Hematopoietic multipotent progenitor cell treated with erythropoietin and hydrocortisone succinate and interleukin-3 and kit ligand, for 6 days (in vitro differentiated cells): ENCODE measurements at places on chromosomes 7 and 10.

DNA sequence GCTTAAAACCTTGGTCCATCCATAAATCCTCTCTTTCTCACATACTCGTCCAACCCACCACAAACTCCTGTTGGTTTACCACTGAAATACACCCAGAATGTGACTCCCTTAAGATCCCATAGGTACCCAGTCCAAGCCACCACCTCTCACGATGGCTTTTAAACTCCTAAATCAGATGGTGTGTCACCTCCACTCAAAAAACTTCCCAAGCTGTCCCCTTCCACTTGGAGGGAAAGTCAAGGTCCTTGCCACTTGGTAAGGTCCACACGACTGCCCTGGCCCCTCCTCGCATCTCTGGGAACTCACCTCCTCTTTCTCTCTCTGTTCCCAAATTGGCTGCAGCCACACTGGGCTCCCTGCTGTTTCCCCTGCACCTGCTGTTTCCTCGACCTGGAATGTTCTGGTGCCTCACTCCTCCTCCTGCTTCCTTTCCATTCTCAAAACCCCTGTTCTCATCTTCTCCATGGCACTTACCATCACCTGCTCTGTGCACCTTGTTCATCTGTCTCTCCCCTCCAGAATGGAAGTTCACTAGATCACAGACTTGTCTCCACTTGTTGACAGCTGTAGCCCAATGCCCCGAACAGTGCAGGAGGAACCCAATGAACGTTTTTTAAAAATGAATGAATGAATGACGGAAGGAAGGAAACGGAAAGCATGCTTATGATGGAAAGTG is 23.0 kb downstream of the ZFAND2A start:
- DNase-seq: peak; percentile 62

DNA sequence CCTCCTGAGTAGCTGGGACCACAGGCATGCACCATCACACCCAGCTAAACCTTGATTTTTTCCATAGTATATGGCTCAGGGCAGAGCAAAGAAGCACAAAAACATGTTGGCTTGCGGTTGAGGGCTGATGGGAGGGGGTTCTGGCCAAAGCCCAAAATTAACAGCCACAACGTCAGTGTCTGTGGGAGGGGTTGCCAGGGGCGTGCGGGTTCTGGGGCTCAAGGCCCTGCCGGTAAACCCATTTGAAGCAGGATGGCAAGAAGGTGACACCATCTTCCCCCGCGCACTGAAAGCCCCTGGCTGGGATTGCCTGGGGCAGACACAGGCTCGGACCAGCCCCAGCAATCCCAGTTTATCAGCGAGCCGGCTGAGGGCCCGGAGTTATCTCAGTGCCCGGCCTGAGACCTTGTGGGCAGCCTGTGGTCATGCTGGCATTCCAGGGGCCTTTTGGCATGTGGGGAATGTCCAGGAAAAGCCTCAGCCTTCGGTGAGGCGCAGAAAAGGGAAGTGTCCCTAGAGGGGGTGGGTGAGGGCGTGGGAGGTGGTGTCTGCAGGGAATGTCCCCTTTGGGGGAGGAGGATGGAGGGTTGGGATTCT is 167.7 kb upstream of the TNRC18 start:
- DNase-seq: peak; percentile 38

DNA sequence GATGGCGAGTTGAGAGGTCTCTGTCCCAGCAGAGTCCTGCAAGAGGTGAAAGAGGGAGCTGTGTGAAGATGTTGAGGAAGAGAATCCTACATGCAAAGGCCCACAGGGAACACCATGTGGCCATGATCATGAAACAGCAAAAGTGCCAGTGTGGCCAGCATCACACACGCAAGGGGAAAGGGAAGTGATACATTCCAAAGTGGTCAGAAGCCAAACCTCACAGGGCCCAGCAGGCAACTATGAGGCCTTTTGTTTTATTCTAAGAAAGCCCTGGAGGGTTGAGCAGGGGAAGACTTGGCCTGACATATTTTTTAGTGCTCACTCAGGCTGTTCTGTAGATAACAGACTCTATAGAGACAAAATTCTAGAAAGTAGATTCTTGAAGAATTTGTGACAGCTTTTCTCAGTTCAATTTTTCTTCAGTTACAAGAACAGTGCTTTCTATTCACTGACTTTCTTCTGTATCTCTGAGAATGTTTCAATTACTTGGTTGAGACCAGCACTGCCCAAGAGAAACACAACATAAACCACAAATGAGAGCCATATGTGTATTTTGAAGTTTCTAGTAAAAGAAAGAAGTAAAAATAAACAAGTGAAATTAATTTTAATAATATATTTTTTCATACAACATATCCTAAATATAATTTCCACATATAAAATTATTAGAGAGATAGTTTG is 82.3 kb downstream of the HTR7 start:
- DNase-seq: peak; percentile 4

GRCh38 chr10:113985297-113985844 is 58.3 kb upstream of the ADRB1 start:
- DNase-seq: no peak

DNA sequence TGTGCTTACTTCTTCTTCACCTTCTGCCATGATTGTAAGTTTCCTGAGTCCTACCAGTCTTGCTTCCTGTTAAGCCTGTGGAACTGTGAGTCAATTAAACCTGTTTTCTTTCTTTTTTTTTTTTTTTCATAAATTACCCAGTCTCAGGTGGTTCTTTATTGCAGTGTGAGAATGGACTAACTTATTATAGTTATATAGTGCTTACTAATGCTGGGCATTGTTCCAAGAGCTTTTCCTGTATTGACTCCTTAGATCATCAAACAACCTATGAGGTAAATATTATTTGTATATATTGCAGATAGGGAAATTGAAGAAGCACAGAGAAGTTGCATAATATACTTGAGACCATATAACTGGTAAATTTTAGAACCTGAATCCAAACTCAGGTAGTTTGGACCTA is 98.1 kb downstream of the MBL2 start:
- DNase-seq: no peak

- DNase-seq: no peak
Measured at GRCh38 chr7:38833329-38833728, 75.7 kb downstream of the VPS41 start.

DNA sequence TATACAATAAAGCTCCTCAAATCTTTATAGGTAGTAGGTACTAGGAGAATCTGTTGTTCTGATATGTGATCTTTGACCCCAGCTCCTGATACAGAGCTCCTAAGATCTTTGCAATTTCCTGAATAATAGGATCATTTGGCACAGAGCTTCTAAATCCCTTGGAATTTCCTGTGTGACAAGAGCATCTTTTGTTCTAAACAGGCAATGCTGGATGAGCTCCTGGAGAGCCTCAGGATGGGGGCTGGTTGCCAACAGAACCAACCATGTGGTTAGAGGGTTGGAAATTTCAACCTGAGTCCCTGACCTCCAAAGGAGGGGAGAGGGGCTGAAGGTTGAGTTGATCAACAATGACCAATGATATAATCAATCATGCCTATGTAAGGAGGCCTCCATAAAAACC is 629.0 kb downstream of the CCSER2 start:
- no peak for DNase-seq

- peak; percentile 78 for DNase-seq
Measured at GRCh38 chr10:5365928-5366327, 1.2 kb downstream of the UCN3 start.

DNA sequence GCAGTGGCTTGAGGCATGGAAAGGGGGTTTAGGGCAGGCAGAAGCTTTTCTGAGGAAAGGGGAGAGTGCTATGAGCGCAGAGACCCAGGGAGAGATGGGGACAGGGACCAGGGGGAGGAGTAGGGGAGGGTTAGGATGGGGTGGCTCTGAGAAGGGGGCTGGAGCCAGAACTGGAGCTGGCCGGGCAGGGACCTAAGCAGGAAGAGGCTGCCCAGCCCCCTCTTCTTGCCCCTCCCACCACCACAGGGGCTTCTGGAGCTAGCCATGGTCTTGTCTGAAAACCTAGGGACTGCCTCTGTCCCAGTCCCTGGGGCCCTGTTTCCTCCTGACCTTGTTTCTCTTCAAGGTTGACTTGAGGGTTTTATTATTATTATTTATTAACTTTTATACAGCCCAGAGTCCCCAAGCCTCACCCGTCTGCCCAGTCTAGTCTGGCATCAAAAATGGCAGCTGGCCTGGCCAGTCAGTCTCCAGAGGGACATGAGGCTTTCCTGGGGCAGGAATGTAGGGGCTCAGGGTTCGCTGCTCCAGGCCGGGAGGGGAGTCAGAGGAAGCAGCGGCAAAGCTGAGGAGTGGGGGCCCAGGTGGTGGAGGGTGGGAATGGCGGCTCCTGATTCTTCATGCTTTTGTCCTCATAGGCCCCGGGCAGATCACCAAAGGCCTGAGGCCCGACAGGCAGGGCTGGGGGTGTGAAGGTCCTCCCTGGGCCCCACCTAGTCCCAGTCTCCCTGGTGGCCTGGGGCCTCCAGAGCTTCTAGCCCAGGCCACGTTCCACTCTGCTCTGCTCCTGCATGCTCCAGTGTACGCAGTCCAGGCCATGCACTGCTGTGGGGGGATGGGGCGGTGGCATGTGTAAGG is 5.7 kb downstream of the TRIM8 start:
- no peak for DNase-seq

GRCh38 chr7:31095286-31096197 is 43.4 kb downstream of the ADCYAP1R1 start:
- no peak for DNase-seq

DNA sequence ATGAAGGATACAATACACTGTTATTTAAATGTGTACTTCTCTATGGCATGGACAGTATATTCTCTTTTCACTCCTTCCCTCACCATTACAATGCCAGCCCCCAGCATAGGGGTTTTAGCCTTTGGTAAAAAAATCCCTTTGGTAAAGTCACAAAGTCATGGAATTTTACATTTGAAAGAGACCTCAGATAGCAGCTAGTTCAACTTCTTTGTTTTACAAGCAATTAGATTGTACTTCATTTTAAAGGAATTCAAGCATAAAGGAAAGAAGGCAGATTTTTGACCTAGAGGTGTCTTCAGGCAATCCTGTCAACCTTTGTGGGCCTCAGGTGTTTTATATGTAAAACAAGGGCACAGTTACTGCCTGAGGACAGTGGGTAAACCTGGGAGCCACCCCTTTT is 1188.4 kb upstream of the AUTS2 start:
- no peak for DNase-seq

DNA sequence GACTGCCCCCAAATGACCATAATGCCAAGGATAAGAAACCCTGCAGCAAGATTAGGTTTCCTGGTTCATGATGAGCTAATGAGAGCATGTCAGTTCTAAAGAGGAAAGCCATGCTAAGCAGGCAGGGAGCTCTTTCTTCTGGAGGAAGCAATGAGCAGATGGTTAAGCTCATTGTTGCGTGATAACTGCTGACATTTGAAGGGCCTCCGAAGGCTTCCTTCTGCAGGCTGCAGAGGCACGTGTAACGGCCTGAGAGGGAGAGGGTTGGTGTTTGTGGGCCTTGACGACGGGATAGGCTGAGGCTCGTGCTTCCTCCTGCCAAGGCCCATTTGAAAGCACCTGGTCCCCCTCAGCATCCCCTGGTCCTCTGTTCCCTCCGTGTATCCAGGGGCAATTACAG is 63.5 kb upstream of the BTBD16 start:
- no peak for DNase-seq

GRCh38 chr7:133484086-133484485 is 231.2 kb downstream of the EXOC4 start:
- DNase-seq: peak; percentile 72

DNA sequence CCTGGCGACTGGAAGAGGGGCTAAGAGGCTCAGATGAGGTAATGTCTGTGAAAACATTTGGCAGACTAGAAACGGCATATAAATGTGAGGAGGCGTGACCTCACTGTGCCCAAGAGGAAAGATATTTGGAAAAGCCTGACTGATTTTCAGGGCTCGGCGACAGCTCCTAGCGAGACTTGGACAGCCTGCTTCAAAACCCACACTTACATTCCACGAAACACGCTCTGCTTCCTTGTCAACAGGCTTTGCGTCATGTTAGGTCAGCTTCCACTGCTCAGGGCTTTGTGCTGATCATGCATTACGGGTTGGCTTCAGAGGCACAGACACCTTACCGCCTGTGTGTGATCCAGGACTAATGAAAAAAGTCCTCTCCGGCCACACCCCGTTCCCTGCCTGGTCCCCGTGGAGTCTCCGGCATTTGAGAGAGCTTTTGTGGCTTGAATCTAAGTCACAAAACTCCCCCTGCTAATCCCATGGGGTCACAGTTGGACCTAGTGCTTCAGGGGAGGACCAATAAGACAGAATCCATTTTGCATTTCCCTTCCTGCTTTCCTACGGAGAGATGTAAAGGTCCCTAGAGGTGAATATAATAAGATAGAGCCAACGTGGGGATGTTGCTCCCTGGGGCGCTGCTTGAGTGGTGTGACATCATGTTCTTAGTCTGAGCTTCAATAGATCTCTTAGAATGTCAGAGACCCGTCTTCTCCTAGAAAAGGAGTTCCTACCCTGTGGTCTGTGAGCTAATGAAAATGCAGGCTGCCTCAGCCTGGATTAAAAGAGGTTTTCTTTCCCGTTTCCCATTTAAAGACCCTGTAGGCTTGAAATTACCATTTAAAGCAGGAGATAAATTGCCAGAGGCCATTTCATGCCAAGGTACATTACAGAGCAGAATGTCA is 25.5 kb downstream of the FGFBP3 start:
- DNase-seq: no peak

GRCh38 chr7:151381098-151381347 is 28.8 kb downstream of the WDR86 start:
- no peak for DNase-seq

- DNase-seq: no peak
Measured at GRCh38 chr10:114876169-114876568, 54.6 kb downstream of the FHIP2A start.

GRCh38 chr7:27359181-27360125 is 116.9 kb downstream of the EVX1 start:
- no peak for DNase-seq

DNA sequence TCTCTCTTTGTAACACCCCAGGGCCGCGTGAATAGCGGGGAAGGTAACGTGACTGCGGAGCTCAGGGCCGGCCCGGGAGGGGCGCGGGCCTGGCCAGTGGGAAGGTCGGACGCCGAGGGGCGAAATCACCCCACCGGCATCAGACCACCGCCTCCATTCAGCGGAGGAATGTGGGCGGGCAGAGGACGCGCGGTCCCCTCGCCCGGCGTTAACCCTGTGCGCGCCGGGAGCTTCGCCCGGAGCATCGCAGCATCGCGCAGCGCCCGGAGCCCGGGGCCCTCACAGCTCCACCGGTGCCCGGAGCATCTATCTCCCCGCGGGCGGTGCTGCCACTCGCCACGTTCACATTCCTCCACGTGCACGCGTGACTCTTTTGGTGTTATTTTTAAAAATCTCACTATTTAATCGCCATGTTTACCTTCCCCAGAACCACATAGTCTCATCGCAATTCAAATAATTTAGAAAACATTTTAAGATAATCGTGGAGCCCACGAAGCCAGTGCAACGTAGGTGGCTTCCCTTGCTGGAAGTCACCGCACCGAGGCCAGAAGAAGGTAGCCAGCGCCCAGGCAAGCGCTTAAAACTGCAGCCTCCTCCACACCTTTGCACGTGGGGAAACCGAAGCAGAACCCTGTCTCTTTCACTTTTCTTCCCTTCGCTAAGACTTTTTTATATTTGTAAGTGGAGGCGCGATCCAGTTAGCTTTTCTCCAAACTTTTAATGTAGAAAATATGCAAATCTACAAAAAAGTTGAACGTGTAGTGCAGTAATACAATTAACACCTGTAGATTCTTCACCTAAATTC is 21.8 kb downstream of the FGFBP3 start:
- peak; percentile 36 for DNase-seq
